ENCODE measurements at places on chromosomes 5 and 9.

DNA sequence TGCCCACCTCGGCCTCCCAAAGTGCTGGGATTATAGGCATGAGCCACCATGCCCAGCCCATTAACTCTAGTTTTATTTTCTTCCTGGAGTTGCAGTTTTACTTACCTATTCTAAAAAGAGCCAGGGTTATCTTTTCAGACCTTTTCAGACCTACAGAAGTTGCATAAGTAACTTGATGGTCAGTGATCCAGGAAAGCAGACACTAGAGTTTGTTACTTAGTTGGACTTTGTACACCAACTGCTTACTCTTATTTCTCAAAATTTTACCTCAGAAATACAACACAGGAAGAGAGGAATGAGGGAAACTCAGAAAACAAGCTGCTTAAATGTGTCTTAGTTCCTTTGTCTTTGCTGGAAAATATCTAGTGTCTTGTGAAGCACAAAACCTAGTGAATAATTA is 25.4 kb downstream of the RAD23B start:
- DNase-seq = no peak

DNA sequence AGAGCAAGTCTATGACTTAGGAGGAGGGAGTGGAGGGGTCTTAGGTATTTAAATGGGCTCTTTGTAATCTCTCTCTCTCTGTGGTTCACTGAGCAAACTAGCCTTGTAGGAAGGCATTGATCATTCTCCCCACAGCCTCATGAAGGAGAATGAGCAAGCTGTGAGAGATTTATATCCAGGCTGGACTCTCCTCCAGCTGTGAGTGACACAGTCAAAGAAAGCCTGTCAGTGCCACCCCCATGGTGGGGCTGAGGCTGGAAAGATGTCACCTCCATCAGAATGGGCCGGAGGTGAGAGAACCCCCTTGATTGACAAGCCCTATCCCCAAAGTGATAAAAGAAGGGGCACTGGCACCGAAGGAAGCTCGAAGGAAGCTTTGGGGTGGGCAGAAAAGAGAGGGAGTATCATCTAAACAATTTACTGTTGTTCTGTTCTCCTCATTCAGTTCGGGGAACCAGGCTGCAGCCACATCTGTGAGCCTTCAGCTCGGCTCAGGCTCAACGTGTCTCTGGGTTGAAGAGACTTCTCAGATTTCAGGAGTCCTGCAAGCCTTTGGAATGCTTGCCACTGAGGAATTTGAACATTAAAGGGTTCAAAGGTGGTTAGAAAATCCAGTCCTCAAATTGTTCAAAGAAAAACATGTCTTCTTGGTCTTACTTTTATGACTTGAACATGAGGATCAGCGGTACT is 538.2 kb upstream of the ZNF462 start:
- no peak for DNase-seq

GRCh38 chr9:21081999-21082398 is 4.3 kb upstream of the IFNB1 start:
- no peak for DNase-seq

DNA sequence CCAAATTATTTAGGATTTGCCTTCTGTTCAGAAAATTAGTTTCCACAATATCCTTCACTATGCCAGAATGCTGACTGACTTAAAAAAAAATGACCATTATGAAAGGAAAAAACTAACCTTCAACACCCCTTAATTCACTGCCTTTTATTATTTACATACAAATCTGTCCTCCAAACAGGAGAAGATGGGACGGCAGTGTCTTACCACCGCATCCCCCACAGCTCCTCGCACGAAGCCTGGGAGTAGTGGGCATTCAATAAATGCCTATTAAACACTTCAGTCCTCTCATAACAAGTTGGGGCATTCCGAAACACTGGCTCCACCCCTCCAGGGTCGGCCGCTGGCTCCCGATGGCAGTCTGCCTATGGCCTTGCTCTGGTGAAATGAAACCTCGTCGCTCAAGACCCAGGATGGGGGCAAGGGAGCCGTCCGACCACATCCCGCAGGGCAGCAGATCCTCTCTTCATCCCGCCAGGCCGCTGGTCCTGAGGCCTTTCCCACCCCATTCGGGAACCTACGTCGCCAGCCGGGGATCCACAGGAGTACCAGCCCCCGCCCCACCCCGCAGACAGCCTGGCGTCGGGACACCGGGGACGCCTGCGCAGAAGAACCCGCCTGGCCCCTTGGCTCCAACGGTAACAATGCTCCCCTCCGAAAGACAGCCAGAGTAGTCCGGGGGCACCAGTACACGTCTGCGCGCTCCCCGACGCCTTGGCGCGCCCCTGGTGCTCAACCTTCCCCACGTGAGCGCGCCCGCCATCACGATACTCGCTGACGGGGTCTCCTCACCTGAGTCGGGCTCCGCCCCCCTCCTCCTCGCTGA is 613 bp downstream of the ZBTB5 start:
- peak; percentile 60 for DNase-seq

All from brain microvascular endothelial cell (primary cell).